Amygdala (tissue), 56 donors: ENCODE measurements at places on chromosomes 7 and 10.

- no peak for DNase-seq
Observed at GRCh38 chr7:135859538-135859937, 110.9 kb upstream of the FAM180A start.

DNA sequence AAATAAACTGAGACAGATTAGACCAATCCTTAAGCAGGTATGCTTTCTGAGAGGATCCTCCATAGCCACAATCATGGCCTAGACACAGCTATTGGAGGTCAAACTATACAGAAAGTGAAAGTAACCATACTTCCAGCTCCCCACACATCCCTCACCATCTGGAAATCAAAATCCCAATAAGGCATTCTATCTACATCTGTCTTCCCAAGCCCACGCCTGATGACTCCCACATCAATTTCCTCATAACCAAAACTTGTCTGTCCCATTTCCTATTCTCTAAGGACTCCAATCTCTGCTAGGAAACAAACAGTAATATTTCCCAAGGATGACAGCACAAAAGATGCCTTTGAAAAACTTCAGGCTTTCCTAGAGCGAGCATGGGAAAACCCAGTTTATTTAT, 247.3 kb upstream of the HPS1 start:
- no peak for DNase-seq

GRCh38 chr10:123158682-123159081, 4.5 kb downstream of the BUB3 start:
- DNase-seq = no peak

- no peak for DNase-seq
Observed at GRCh38 chr10:68284062-68285001, 47.5 kb upstream of the HNRNPH3 start.

GRCh38 chr10:93503075-93503474, 6.7 kb downstream of the CEP55 start:
- no peak for DNase-seq

GRCh38 chr7:13386741-13387140, 602.7 kb downstream of the ETV1 start:
- no peak for DNase-seq
